Ureter (tissue), 1 donor: ENCODE measurements at places on chromosomes 1 and 21. TPM values are rescaled to one million over a fixed set of nuclear protein-coding genes. Genes with fewer than 3 reads are reported as not detected.
A peak's percentile ranks its signal among the peaks of the same experiment; 100 is the strongest.

SKI gene
- total RNA-seq = 77.5 TPM

DNA sequence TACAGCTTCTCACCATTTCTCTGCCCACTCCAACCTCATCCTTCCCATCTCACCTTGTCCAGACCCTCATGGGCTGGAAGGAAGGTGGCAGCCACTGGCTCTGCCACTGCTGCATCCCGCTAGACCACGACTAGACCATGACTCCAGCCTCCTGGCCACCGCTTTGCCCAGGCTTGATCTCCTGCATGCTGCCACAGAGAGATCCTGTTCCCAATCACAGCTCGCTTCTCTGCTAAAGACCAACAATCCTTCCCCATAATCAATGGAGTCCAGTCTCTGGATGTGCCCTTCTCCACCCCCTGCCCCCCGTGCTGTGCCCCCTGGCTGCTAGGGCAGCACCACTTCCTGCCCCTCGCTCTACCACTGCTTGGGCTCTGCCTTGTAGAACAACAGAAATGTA is 64.9 kb upstream of the DMRTB1 start:
- DNase-seq = no peak

- DNase-seq = no peak
These were observed 1.1 kb downstream of the ERO1B start for GRCh38 chr1:236280438-236281197.

DNA sequence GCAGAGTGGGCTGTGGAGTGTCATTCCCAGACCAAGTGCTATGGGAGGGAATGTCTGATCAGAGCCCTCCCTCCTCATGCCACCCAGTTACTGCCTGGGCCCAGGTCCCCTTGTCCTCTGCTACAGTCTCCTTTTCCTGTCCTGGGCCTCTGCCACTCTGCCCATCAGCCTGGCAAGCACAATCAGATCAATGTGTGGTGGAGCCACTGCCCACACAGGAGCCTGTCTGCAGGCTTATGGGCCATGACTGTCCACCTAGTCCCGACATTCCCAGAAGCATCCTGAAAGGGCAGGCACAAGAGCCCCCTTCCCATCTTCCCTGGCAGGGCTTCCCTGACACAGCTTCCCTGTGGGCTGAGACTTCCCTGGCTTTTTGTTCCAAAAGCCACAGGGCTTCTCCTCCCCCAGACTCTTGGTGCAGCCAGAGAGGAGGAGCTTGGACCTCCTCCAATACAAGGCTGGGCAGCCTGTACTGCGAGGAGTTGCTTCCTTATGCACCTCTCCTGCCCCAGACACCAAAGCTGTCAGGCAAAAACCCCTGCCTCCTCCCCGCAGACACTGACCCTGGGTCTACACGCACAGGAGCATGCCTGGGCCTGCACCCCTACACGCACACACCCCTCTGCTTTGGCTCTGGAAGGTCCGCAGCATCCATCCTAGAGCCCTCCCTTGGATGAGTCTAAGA is 29.2 kb upstream of the CNTN2 start:
- DNase-seq = peak; percentile 53

LCE1C gene
- total RNA-seq = not detected

DNA sequence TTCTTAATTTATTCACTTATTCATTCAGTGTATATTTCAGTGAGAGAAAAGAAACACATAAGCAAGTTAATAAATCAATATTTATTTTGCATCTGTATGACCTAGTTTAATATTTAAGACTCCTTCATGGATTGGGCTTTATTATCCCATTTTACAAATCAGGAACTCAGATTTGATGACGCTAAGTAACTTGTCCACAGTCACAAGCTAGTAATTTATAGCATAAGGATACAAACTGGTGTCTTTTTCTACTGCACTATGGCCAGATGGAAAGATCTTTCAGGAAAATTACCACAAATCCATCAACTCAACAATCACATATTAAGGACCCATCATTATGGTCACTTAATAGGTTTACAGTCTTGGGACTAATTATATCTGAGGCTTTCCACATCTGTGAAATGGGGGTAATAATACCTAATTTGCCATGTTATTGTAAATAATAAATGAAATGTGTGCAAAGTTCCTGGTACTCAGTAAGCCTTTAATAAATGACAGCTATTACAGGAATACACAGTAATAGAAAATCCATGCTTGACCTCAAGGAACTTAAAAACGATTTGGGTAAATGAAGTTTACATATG is 13.3 kb downstream of the CDKN2C start:
- DNase-seq = no peak

SHE gene
- 13.3 TPM for total RNA-seq

DNA sequence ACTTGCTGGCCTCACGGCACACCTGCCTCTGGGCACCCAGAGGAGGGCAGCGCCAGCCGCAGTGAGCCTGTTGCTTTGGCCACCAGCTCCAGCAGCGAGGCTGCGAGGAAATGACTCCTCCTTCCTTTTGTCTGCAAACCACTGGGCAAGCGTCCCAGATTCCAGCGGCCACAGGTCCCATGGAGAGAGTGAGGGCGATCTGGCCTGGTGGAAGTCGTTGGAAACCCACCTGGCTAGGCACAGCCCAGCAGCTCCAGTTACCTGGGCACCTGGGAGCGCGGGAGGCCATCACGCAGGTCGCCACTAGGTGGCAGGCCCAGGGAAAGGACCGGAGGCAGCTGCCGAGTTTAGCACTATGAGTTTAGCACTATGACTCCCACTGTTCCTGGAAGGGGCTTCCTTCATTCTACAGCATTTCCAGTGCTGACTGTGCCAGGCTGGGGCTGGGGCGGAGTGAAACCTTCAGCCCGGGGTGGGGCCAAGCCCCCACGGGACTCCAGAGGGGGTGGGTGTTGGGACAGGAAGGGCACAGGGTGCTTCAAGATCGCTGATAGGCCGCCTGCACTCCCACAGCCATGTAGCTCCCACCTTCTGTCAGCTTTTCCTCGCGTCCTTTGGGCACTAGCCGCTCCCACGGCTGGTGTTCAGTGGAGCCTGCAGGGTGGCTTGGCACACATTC is 1.1 kb upstream of the ESPN start:
- no peak for DNase-seq

DNA sequence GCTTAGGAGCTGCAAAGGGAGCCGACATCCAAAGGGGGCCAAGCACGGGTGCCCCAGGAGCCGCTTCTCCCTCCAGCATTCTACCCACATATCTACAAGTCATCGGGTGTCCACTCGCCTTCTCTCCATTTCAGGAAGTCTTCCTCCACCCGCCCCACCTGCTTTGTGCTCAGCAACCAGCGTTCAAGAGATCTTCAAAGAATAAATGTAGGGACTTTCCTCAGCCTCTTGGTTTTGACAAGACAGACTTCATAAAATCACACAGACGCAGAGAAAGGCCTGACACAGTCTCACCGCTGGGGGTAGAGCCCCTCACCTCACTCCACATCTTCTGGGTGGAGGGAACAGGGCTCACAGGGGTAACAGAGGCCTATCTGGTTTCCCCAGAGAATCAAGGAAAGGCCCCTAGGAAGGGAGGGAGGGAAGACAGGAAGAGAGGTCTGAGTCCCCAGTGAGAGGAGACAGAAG is 49.5 kb downstream of the SSBP3 start:
- DNase-seq = no peak

NOL9 gene
- 41.5 TPM for total RNA-seq

DNA sequence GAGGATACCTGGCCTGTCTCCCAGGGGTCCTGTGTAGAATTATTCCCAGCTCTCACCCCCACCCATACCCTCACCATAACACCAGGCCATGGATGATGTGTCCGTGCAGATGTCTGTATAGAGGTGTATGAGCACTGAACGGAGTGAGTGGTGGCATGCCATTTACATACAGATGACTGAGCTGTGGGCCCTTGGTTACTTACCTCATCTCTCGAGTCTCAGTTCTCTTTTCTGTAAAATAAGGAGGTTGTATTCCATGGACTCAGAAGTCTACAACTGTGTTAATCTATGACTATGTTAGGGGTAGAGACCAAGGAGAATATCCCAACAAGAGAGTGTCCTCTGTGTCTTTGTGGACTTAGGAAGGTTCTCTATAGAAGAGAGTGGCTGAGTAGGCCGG is 65.6 kb upstream of the CD1D start:
- DNase-seq = no peak

LIN28A gene
- total RNA-seq = not detected

GRCh38 chr1:183330335-183330734 is 87.8 kb downstream of the NMNAT2 start:
- DNase-seq = no peak

GRCh38 chr1:63342402-63342801 is 20.0 kb downstream of the FOXD3 start:
- no peak for DNase-seq

DNA sequence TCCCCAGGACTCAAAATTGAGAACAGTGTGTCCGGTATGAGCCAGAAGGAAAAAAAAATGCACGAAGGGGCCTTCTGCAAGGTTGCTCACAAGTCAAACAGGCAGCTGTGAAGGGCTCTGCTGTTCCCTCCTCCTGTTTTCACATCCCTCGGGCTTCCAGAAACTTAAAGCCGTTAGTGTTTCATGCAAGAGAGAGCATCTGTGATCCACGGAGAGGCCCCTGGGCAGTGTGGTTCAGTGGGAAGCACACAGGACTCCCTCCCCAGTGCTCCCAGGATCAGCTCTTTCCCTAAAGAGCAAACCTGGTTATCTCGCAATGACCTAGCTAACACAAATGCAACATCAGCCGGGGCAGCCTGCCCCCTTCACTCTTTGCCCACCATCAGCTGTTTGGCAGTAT is 2.9 kb upstream of the MATN1 start:
- no peak for DNase-seq
